ENCODE measurements at places on chromosomes 4 and X.

DNA sequence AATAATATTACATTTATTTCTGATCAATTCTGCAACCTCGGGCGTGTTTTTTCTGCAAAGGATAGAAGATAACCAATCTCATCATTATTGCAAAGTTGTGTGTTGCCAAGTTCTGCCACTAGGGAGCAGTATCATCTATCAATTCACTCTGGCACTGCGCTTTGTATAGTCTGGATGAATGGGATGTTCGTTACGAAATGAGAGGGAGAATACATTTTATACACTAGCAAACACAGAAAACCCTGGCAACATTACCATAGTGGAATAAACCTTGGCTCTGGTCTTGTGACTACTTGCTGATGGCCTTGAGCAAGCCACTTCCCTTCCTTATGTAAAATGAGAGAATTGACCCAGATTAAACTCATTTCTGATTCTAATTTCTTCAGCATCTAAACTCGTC is 97.5 kb upstream of the ZNF518B start:
- DNase-seq = peak; percentile 8

GRCh38 chrX:17519358-17519757 is 144.4 kb downstream of the NHS start:
- no peak for DNase-seq

GRCh38 chr4:173289353-173289727 is 44.8 kb downstream of the HMGB2 start:
- DNase-seq = no peak

DNA sequence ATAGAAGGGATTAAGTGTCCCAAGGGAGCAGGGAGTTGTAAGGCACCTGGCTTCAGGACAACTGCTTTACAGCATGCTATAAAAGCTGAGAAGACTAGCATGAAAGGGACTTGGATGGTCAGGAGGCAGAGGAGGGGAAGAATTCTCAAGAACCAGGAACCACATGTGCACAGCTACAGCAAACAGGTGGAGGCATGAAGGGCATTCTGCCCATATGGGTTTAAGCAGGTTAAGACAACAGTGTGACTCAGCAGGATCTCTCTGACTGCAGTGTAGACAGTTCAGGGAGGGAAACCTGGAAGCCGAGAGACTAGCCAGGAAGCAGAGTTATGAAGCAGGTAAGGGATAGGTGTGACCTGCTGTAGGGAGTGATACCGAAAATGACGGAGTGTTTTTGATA is 117.0 kb downstream of the DHRSX start:
- DNase-seq = no peak

GRCh38 chrX:13180807-13181206 is 136.4 kb upstream of the FAM9C start:
- peak; percentile 5 for DNase-seq

- DNase-seq = no peak
These were observed 406.2 kb downstream of the MAPK10 start for GRCh38 chr4:85953651-85954018.

DNA sequence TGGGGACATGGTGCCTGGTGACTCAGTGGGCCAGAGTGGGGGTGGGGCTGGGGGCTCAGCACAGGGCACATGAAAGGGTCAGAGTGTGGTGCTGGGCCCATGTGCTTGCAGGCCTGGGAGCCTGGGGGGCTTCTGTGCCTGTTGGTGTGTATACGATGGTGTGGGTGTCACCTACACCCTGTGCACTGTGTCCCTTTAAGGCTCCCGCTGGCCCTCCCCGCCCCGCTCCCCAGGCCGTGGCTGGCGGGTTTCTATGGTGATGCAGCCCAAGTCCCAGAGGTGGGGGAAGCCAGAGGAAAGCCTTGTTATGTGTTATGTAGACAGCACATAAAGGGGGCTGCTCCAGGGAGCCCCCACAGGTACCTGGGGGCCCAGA is 5.5 kb downstream of the L1CAM start:
- no peak for DNase-seq

- DNase-seq = no peak
These were observed 109.9 kb downstream of the AFF1 start for GRCh38 chr4:87044511-87045233.

DNA sequence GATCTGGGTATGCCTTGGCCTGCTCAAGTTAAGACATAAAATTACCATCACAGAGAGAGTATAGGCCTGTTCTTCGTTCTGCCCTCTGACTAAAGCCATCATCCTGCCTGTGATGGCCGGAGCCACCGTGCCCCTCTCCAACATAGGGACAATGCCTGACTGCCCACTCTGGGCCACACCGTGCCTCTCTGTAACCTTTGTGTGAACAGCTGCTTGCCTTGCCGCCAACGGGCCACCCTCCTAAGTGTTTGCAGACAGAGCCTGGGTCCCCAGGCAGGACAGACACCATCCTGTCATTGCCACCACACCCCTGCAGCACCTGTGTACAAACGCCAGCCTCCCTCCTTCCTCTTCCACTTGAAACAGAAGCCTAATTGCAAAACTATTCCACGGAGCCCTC is 298.7 kb upstream of the TENM3 start:
- no peak for DNase-seq

GRCh38 chrX:110321670-110322069 is 3.8 kb upstream of the AMMECR1 start:
- no peak for DNase-seq

- DNase-seq = no peak
These were observed 668.4 kb downstream of the FAT4 start for GRCh38 chr4:125983168-125983567.

DNA sequence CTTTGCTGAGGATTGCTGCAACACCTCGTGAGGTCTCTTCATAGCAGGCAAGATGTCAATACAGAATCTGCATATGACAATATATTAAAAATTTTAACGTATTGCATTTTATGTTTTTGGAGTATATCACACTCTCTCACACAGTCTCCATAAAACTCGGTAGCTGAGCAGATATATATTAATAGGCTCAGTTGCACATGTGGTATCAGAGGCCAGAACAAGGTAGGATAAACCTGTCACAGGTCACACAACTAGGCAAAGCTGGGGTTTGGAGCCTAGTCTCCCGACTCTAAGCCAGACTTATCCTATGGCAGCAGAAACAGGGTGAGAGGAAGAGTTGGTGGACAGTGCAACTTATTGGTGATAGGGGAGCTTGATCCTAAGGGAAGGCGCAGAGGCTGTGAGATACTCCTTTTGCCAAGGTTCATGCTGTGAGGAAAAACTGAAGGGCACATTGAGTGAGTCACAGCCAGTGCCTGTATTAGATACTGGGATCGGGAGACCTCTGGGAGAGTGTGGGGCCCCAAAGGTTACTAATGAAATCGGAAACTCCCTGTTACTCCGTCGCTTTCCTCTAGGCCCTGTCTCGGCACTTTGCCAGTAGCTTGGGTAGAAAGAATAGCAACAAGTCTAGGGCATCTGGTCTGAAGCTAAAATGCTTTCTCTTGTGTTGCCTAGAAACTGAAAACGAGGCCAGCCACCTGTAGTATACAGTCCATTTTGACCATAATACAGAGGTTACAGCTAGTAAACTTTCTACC is 195.7 kb downstream of the ARHGAP10 start:
- no peak for DNase-seq

DNA sequence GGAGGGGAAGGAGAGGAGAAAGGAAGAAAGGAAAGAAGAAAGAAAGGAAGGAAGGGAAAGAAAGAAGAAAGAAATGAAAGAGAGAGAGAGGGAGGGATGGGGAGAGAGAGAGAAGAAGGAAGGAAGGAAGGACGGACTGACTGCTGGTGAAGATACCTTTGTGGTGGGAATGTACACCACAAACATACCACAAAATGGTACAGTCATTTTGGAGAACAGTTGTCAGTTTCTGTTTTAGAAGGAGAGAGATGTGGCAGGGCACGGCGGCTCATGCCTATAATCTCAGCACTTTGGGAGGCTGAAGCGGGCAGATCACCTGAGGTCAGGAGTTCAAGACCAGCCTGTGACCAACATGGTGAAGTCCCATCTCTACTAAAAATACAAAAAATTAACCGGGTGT is 40.0 kb upstream of the SHISA3 start:
- DNase-seq = no peak

DNA sequence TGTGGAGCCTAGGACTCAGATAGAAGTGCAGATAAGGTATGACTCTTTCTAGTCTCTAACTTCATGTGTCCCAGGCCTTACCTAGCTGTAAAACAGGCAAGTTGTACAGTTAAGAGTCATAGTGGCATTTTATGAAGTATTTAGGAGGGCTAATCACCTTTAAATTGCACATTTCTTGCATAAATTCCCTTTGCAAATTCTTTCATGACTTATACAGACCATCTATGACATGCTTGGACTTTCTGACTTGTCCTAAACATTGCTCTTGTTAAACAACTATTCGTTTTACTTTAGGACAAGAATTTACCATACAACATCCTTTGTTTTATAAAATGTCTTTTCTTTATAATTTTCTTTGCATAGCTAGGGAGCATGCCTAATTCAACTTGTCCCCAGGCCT is 7.8 kb upstream of the RRAGB start:
- no peak for DNase-seq

- no peak for DNase-seq
These were observed 47.9 kb downstream of the EFNB1 start for GRCh38 chrX:68876731-68877130.

DNA sequence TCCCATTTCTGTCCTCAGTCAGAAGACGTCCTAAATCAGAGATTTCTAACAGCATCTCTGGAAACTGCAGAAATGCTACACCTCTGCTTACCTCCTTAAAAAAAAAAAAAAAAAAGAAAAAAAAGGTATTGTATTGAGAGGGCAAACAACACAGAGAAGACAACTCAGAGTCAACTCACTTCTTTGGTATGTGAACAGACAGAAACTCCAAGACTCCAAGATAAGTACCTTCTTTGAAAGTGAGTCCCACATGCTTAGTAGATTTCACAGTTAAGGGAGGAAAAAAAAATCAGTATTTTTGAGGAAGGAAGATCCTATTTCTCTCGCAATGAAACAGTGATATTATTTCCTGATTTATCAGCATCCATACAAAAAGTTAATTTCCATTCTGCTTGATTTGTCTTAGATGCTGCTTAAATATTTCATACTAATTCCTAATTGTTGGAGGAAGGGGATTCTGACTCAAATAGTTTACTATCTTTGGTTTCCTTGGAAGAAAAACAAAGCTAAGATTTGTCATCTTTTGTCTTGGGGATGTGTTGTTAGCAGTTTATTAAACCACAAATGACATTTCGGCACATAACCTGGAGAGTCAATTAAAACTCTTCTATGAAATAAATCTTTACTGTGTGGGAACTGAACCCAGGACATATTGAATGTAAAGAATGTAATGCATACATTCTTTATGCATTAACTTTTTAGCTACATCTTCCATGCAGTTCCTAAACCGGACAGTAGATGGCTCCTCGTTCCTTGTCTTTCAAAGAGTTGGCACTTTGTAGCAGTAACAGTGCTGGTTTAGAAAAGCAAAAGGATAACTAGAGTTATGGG is 4.7 kb downstream of the RASGEF1B start:
- no peak for DNase-seq

DNA sequence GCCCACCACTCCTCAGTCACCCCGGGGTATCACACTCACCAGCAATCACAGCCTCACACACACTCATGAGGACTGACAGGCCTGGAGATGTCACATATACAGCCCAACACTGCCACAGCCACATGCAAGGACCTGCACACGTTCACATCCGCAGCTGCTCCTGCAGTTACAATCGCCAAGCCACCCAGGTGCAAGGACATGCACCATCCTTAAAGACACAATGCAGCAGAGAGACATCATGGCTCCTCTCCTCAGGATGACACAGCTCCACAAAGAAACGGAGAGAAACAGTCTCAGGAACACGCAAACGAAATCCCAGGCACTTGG is 1.1 kb downstream of the PCSK1N start:
- DNase-seq = no peak

DNA sequence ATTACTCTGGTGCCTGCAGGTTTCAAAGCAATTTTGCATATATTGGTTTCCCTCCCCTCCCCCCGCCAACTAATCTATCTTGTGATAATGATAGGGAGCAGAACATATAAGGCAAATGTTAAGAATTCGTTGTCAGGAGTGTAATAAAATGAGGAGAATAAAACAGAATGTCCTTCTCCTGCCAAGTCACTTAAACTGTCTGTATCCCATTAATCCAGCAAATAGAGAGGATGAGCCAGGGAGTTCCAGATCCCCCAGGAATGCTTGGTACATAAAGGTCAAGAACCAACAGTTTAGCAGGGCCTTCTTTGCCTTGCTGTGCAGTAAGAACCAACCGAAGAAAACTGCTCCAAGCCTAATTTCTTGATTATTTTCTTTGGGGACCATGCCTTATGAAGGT is 141.4 kb downstream of the AMELX start:
- no peak for DNase-seq

DNA sequence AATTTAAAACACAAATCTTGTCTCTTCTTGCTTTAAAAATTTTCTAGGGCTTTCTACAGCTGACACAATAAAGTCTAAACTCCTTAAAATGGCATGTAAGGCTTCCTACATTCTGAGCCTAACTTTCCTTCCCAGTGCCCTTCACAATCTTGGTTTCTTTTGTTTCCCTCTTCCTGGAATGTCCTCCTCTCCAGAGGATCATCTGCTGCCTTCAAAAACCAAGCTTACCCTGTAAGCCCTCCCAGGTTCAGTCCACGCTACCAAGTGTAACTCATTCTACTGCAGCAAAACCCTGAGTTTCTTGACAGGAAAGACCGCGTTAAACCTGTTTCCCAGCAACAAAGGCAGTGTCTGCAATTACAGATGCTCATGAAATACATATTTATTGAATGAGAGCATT is 91.3 kb downstream of the SHISA3 start:
- DNase-seq = no peak

Measured in AG09309 (cell line).